Inflammatory macrophage (primary cell): ENCODE measurements at places on chromosomes 6 and 20.

DNA sequence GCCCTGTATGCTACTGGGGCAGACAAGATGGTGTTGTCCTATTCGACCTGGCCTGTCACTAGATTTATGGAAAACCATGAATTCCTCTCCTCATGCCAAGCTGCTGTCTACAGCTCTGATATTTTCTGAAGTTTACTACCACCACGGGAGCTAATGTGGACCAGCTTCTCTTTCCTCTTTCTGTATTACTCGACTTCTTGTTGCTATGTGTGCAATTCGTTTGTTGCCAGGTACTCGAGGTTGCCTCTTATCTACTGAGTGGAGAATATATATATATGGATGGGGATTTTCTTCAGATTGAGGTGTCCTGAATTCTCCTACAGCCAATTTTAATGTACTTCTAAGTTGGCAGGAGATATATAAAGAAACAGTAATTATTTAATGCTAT is 34.7 kb downstream of the MAN1A1 start:
- DNase-seq: peak; percentile 38

GRCh38 chr6:82616386-82617028 is 252.9 kb downstream of the TPBG start:
- DNase-seq: no peak

GRCh38 chr6:30443657-30444450 is 45.5 kb upstream of the HLA-E start:
- peak; percentile 16 for DNase-seq

DNA sequence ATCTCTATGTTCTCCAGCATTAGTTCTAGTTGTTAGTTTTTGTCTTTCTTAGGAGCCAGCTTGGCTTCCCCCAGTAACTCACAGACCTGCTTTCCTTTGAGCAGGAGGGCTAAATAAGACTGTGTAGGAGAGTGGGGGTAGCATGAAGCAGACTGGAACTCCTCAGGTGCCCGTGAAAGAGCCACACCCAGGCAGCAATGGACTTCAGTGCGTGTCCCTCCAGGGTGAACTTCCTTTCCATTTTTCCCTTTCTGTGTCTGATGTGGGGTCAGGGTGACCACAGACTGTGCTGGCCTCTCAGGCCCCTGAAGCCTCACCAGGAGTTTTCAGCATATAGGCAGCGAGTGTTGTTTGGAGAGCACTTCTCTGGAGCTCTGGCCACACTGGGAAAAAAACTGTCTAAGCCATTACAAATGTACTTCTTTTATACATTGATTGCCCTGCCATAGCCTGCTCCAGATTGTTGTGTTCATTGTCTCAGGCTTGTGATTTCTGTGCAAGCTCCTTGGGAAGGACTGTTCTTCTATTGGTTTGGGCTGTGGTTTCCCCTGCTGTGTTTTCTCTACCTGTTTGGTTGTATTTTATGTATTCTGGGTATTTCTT is 55.7 kb downstream of the SH3BGRL2 start:
- DNase-seq: no peak

- peak; percentile 38 for DNase-seq
Observed at GRCh38 chr20:916125-916799, at the start of gene ANGPT4. Gene ANGPT4 (minus strand): TSS chr20:916334. CDS start chr20:916214, 120 bp downstream.

GRCh38 chr6:118318648-118319047 is 229.4 kb upstream of the PLN start:
- DNase-seq: no peak

DNA sequence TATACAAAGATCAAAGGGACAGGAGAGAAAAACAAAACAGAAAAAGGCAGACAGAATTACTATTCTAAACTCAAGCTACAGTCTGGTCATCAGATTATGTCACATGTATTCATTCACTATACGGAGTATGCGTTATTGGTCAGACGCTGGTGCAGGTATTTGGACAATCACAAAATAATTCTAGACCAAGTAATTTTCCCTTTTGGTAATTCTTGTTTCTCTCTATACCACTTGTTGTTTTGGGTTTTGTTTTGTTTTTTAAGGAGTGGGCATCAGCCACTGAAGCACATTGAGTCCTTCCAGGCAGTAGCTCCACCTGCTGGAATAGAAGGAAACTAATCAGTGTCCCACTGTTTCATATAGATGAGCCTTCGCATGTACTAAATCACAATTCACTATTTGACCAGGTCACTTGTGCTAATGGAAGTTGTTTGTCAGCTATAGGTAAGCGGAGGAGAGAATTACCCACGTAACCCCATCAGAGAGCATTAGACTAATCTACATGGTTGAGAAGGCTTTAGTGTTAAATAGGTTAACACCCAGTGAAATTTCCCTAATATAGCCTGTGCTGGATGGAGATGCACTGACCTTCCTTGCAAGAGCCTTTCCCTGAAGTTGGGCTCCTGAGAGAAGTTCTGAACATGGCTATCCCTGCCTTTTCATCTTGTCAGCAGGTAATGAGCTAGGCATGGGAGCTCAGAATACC is 77.9 kb downstream of the TNFAIP3 start:
- DNase-seq: peak; percentile 55

GRCh38 chr20:4702562-4703280 is 19.0 kb upstream of the PRND start:
- DNase-seq: no peak

GRCh38 chr6:38068854-38069590 is 249.5 kb downstream of the ZFAND3 start:
- DNase-seq: no peak

GRCh38 chr6:36068012-36068392 is 40.4 kb downstream of the MAPK14 start:
- no peak for DNase-seq

- no peak for DNase-seq
Observed at GRCh38 chr6:52535711-52536423, 41.0 kb downstream of the TRAM2 start.

- no peak for DNase-seq
Observed at GRCh38 chr6:89555806-89556205, 82.7 kb downstream of the LYRM2 start.

DNA sequence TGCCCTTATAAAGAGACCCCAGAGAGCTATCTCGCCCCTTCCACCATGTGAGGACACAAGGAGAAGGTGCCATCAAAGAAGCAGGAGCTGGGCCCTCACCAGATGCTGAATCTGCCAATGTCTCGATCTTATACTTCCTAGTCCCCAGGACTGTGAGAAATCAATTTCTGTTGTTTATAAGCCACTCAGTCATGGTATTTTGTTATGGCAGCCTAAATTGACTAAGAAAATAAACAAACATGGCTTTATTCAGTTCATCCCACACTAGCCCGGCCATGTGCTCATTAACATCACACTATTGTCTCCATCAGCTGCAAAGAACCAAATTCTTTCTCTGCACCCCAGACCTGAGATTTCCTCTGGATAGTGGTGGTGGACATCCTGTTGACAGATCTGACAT is 302.4 kb downstream of the PTPRT start:
- DNase-seq: no peak

DNA sequence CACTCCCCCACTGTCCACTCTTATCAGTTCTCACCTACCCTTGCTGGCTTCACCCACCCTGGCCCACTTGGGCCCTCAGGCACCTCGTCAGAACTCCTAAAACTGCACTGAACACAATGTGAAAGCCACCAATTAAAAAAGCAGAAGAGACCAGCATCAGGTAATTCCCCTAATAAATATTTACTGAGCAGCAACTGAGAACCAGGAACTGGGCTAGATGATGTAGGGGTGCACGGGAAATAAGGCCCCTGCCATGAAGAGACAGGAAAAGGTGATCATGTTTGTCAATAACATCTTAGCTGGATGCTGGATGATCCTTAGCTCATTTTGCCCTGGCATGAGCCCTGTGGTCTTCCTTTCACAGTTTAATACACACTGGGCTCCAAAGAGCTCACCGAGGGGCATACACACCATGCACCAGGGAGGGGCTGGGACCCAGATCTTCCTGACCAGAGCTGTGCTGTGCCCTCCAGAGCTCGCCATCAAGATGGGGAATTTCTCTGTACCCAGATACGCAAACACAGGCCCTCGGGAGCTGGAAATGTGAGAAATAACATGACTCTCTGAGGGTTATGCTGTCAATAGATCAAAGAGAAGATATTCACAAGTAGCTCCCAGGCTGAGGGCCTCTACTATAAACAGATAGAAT is 113.6 kb upstream of the SLC22A16 start:
- peak; percentile 16 for DNase-seq

GRCh38 chr6:118103381-118104146 is 196.5 kb downstream of the SLC35F1 start:
- DNase-seq: no peak

DNA sequence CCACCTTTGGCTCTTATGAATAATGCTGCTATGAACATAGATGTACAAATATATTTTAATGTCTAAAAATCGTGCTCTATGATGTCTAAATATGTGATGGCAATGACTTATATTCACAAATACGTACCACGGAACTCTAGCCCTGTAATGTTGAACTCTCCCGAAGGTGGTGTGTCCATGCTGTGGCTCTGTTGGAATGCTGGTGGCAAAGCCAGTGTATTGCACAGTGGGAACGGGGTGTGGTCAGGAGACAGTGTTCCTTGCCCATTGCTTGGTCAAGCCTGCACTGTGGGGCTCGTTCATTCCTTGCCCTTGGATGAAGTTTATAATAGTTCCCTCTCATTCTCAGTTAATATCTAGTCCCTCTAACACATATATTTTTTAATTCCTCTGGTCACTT is 109.6 kb downstream of the MTHFD1L start:
- no peak for DNase-seq

GRCh38 chr6:7914991-7915789 is 4.6 kb upstream of the TXNDC5 start:
- DNase-seq: no peak

GRCh38 chr6:12608016-12608860 is 108.3 kb upstream of the PHACTR1 start:
- DNase-seq: peak; percentile 40

- DNase-seq: no peak
Observed at GRCh38 chr6:135018052-135018451, 36.6 kb downstream of the HBS1L start.
